ENCODE measurements at places on chromosomes 1 and 21.

DNA sequence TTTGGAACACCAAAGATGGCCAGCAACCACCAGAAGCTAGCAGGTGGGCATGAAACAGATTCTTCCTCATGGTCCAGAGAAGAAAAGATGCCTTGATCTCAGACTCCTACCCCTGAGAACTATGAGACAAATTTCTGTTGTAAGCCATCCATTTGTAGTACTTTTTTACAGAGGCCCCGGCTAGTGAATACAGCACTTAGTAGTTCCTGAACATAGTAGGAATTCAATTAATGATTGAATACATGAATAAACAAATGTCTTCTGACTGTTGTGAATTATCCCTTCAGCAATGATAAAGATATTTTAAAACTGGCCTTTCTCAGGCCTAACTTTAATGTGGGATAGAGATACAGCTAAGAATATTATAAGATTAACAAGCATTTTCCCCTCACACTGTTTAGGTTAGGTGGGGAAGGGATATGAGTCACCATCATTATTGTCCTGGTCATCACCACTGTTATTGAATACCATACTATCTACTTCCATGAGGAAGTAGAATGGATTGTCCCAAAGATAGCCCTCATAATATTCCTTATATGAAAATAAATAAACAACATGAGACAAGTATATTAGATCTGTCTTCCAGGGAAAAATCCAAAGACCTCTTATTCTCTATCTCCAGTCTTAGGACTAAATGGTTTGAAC is 51.4 kb downstream of the ADCY10 start:
- DNase-seq = no peak

DNA sequence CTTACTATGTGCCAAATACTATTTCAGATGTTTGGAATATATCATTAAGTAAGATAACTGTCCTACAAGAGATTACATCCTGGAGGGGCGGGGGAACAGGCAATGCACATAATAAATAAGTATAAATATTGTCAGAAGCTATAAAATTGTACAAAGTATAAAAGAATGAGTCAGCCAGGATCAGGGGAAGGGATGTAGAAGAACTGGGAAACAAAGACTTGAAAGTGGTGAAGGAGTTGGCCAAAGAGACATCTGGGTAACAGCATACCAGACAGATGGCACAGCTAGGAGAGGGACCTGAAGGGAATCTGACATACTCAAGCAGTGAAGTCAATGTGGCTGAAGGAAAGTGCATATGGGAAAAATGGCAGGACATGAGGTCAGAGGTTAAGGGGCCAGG is 53.9 kb downstream of the CYYR1 start:
- no peak for DNase-seq

DNA sequence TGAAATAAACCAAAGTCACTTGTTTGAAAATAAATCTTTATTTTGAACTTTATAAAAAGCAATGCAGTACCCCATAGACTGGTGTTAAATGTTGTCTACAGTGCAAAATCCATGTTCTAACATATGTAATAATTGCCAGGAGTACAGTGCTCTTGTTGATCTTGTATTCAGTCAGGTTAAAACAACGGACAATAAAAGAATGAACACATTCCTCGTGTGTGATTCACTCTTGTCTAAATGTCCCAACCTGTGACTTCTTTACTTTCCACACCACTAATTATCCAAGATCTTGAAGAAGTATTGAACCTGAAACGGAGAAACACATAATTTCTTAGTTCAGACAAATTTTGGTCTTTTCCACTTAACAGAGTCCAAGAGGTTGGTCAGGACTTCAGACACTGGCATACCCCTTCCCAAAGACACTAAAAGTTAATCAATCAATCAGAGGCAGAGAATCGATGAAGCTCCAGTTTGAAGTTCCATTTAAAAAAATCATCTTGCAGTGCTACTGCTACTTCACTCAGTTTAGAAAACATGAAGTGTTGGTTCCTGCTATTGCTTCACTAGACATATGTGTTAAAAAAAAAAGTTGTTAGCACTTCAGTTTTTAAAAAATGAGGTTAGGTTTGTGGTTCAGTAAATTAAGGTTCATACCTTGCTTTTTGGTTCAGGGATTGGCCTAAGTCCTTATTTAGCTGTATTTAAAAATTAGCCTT is 26.2 kb downstream of the ATP1B1 start:
- no peak for DNase-seq

DNA sequence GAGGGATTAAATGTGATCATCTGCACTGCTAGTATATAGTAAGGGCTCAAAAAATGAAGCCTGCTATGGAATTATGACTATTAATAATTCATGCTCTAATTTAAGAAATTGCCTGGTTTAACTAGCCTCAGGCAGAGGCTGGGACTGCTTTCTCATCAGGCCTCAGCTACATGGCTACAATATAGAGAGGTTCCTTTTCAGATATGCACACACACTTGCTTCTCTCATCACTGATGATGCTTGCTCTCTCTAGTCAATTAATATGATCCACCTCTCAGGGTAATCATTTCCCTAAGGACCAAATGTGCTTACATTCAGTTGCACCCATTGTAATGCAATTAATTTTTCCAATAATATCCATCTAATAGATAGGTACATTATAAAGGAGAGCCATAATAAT is 324.9 kb upstream of the ST6GALNAC5 start:
- no peak for DNase-seq

GRCh38 chr1:42165511-42166210 is 1.1 kb upstream of the GUCA2A start:
- DNase-seq = no peak

DNA sequence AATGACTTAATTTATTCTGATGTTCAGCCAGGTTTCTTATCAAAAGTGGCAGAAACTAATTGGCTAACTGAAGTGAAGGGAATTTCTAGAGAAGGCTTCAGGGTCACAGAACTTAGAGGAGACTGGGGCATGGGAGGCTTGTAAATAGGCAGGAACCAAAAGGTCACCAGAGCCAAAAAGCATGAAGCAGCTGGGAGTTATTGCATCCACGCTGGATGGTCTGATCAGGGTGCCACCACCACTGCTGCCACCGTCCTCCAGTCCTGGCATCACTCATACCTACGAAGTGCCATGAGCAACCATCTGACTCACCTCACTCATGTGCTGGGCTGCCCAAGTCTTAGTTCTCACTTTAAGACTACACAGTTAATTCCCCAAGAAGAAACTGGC is 82.5 kb upstream of the DPH5 start:
- DNase-seq = no peak

- no peak for DNase-seq
Measured at GRCh38 chr1:110617589-110617988, 11.4 kb upstream of the KCNA2 start.

DNA sequence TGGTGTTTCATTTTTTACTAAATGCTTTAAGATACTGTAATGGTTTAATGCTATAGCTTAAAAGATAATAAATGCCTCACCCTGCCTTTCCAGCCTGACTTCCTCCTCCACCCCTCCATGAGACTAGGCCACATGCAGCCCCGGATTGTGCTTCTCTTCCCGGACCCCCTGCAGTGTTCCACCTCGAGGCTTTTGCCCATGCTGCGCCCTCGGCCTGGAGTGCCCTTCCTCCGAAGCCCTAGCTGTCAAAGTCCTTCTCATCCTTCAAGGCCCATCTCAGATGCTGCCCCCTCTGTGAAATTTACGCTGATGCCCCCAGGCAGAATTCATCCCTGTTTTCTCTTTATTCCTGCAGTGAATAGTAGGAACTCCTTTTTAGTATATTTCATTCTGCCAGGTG is 98.5 kb downstream of the ATP5PO start:
- DNase-seq = no peak

DNA sequence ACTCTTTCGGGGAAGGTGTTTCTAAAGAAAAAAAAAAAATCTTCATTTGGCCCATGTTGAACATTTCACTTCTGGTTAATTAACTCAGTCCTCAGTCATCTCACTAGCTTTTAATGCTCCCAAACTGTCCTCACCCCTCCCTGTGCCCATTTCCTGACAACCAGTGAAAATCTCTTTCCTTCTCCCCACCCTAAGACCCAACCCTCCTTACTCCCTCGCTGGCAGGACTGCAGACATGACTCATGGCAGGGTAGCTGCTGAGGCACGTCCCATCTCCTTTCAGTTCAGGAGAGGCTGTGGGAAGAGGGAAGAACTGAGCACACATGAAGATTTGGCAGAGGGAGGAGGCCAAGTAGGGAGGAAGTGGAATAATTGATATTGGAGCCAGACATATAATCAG is 12.6 kb downstream of the PKP1 start:
- DNase-seq = no peak

- peak; percentile 70 for DNase-seq
Measured at GRCh38 chr1:230308039-230308438, 118.1 kb downstream of the PGBD5 start.

GRCh38 chr1:29256979-29257804 is 20.9 kb downstream of the PTPRU start:
- DNase-seq = no peak

DNA sequence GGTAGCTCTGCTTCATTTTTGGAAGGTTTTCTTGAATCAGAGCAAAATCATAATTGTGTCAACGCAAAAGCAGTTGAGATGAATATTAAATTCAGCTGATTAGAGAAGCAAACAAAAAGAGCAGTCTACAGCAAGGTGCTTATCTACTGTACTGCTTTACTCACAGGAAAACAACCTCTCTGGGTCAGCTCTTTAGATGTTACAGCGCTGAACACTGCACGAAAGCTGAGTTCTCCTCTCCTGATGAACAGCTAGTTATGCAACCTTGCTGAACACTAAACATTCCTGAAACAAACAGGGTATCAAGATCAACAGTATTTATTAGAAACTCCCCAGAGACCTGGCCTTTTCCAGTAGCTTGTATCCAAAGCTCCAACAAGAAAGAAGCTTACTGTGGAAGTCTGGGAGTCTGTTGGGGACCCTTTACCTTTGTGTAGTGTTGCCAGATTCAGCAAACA is 41.3 kb downstream of the TBCE start:
- DNase-seq = no peak

- DNase-seq = no peak
Measured at GRCh38 chr21:39555911-39556590, 56.7 kb upstream of the B3GALT5 start.

DNA sequence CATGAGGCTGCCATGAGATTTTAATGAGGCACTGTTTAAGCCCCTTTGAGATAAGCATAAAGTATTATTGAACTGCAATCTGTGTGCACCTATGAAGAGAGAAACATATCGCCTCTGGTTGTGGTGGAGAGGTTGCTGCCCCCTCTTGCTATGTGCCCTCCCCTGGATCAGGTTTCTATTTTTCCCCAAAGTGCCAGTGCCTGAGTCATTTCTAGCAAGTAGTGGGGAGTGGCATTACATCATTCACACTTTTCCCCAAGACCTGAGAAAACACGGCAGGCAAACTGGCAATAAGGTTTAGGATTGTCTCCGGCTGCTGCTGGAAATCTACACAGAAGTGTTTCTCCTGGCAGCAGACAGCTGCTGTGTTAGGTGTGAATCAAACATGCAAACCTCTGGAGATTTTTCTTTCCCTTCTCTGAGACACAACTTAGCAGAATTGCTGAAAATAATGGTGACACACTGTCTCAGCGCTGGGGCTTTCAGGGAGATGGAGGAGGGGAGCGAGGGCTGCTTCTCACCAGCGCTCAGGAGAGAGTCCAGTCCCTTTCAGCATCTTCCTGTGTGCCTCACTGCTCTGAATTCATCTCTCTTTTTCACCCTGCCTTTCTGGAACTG is 13.7 kb upstream of the RGS16 start:
- no peak for DNase-seq

- DNase-seq = no peak
Measured at GRCh38 chr1:37096523-37096922, 62.2 kb upstream of the GRIK3 start.

- peak; percentile 94 for DNase-seq
Measured at GRCh38 chr1:11802973-11803885, 2.5 kb downstream of the MTHFR start.

GRCh38 chr1:53959664-53960250 is 13.6 kb downstream of the LRRC42 start:
- no peak for DNase-seq

DNA sequence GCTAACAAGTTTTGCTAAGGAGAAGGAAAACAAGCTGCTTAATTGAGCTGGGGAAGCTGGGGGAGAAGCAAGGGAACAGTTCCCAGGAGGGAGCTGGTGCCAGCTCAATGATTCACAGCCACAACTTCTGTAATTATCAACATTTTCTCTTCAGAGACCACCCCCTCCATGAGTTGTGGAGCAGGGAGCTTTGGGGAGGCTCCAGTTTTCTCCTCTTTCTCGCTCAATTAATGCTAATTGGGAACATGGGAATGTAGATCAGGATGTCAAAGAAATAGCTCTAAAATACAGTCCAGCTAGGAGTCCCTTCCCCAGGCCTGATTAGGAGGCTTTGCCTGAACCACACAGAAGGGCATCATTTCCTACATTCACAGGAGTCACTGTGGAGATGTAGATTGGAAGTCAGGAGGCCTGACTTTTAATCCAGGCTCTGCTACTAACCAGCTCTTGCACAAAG is 12.1 kb upstream of the MNDA start:
- no peak for DNase-seq

DNA sequence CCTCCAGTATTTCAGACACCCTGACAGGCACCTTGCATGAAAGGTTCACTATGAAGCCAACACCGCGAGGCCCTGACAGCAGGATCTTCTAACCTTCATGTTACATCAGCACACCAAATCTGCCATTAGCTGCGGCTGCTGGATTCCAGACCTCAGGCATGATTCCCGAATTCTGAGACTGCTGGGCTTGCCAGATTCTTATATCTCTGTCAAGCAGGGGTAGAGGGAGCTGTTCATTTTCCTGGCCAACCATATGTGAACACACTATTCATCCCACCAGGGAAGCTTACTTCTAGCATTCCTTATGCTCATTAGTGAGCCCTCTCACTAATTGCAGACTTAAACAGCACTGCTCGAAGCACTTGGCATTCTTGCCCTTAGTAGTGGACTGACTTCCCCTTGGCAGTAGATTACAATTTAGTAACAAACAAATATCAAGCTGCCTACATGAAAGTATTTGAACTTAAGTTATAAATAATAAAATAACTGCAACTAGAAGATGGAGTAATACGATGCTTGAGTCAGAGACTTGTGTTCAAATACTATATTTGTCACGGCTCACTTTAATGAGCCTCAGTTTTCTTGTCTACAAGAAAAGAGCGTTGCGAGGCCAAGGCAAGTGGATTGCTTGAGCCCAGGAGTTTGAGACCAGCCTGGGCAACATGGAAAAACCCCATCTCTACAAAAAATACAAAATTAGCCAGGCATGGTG is 43.3 kb downstream of the NID1 start:
- DNase-seq = no peak

GRCh38 chr21:33948096-33948950 is 32.7 kb upstream of the ATP5PO start:
- no peak for DNase-seq

- DNase-seq = no peak
Measured at GRCh38 chr21:24290151-24290833, 1317.0 kb downstream of the MRPL39 start.

DNA sequence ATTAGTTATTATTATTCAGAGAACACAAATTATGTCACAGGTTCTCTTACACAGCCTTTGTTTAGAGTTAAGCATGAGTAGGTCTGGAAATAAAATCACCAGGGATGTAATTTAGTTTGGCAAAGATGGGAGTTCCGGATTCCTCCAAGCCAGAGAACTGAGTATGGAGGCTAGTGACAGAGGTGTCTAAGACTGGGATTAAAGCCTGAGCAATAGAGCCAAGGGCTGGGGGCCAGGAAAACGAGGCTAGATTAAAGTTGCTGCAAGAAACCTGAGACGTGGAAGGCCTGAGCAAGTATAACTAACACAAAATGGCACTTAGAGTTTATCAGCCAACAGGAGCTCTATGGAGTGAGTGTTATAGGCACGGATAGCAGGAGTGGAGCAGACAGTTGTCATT is 381.6 kb downstream of the SRGAP2C start:
- no peak for DNase-seq

- no peak for DNase-seq
Measured at GRCh38 chr1:201721082-201722049, 107.6 kb upstream of the IPO9 start.

- no peak for DNase-seq
Measured at GRCh38 chr1:50109647-50110075, 941 bp downstream of the ELAVL4 start.

All from non-pigmented ciliary epithelial cell (primary cell).